Activated CD4-positive, alpha-beta T cell treated with anti-CD3 and anti-CD28 coated beads, Interleukin-2, Interleukin-6, amounts not matched to agents 100 ng/mL and 50 ng/mL, durations not matched to agents 16 hours and 8 hours (primary cell): ENCODE measurements at places on chromosomes 12 and 14.

DNA sequence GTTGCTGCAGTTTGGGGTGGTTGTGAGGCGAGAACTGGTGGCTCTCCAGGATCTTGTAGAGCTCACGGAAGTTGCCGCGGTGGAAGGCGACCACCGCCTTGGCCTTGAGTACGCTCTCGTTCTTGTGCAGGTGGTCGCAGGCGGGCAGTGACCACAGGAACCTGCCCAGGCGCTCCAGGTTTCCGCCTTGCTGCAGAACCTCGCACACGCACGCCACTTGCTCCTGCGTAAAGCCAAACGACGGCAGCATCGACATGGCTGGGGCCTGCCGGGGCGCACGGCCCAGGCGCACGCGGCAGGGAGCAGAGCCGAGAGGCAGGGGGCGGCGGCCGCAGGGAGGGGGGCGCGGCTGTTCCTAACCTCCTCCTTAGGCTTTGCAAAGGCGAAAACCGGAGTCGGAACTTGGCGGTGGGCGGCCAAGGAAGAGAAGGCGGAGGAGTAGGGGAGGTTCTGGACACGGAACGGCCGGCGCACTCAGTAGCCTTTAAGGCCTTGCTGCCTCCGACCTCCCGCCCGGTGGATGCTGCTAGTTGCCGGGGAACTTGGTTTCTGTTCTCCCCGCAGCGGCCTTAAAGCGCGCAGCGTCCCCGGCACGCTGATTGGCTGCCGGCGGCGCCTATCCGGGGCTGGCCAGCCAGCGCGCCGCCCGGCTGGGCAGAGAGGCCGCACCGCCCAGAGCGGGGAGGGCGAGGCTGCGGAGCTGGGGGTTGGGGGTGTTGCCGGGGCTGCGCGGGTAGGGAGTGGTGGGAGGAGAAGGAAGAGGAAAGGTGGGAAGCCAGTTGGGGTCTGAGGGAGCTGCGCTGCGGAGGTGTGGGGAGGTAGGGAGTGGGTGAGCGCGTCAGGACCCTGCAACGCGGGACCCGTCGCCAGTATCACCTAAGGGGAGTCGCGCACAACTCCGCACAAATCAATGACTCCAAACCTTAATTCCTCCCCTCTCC, at the start of gene SIX1:
SIX1 (minus strand) TSS at position 544 of the 941 bp plus-strand sequence; CDS start at position 256, 288 bp downstream.
- DNase-seq: peak; percentile 53

- no peak for DNase-seq
Observed at GRCh38 chr14:35695647-35696046, 113.4 kb downstream of the RALGAPA1 start.

- no peak for DNase-seq
Observed at GRCh38 chr12:71027856-71028255, 107.3 kb upstream of the PTPRR start.

DNA sequence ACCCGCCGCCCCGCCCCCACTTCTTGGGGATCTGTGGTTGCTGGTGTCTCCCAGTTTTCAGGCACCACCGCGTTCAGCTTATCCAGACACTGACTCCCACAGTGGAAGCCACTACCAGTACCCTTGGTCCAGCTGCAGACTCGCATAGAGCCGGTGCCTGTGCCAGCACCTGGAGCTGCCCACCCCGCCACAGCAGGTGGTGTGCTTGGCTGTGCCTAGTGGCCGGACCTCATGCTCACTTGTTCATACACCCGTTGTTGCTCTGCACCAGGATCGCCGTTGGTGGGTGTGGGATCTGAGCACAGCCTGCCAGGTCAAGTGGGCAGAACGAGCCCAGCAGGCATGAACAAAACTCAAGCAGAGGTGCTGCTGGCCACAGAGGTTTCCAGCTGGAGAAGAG, 673.2 kb downstream of the RERGL start:
- no peak for DNase-seq

DNA sequence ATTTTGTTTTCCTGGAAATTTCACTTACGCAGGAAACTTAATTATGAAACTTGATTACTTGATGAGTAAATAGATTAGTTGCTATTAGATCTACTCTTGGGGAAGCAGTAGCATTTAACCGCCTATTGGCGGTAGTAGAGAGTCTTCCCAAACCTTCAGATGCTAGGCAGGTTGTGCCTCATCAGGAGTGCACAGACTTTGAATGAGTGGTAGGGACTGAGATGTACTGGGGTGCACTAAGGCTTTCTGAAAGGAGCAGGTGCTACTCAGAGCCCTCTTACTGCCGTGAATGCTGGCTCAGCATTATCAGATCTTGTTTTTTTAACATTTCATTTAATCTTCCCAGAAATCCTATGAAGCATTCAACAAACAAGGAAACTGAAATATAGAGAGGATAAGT, 7.7 kb downstream of the GATC start:
- peak; percentile 54 for DNase-seq

DNA sequence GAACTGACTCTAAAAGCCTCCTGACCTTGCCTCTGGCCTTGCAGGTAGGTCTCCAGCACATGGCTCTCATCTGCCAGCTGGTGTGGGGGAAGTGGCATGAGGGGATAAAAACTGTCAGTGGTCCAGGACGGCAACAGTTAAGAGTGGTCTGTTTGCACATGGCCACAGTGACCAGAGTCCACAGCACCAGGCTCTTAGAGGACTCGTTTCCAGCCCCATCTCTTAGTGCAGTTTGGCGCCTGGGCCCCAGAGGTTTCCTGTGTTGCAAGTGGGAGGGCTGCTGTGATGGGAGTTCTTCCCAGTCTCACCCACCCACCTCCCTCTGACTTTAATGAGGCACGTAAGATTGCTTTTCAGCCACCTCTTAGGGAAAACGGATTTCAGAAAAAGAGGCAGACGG, 37.0 kb downstream of the APPL2 start:
- no peak for DNase-seq

GRCh38 chr14:77615361-77616132, 890 bp downstream of the SPTLC2 start:
- DNase-seq: peak; percentile 18

DNA sequence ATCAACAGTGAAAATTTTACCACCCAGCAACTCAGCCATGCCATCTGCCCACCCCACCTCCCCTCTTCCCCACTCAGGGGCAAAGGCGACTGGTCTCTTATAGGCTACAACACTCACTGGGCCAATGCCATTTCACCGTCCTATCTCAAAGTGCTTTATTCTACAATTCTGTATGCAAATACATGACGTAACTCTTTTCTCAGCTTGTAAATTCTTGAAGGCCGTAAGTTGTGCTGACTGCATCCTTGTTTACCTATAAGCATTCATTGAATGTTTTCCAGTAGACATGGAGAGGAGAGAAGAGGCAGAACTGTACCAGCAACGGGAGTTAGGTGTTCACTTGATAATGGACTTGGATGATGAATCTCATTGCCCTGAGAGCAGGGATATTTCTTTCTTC, 15.6 kb downstream of the BCL2L14 start:
- DNase-seq: no peak
